ENCODE measurements at places on chromosomes 13 and 19. TPM values are rescaled to one million over a fixed set of nuclear protein-coding genes. Genes with fewer than 3 reads are reported as not detected.

DNA sequence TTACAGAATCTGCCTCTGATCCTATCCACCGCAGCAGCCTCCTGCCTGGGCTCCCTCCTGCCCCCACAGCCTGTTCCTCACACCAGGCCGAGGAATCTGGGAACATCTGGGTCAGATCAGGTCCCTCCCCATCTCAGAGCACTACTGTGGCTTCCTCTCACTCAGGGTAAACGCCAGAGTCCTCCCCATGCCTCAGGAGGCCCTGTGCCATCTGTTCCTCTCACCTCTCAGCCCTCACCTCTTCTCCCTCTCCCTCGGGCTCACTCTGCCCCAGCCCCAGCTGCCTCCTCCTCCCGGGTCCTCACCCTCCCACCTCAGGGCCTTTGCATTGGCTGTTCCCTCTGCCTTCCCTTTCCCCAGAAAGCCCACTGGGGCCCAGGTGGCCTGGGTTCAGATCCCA, 18.2 kb downstream of the FCGBP start:
- no peak for DNase-seq

FPR1 gene
- total RNA-seq: not detected

GRCh38 chr19:1311543-1312091, 25.9 kb downstream of the EFNA2 start:
- no peak for DNase-seq

DNA sequence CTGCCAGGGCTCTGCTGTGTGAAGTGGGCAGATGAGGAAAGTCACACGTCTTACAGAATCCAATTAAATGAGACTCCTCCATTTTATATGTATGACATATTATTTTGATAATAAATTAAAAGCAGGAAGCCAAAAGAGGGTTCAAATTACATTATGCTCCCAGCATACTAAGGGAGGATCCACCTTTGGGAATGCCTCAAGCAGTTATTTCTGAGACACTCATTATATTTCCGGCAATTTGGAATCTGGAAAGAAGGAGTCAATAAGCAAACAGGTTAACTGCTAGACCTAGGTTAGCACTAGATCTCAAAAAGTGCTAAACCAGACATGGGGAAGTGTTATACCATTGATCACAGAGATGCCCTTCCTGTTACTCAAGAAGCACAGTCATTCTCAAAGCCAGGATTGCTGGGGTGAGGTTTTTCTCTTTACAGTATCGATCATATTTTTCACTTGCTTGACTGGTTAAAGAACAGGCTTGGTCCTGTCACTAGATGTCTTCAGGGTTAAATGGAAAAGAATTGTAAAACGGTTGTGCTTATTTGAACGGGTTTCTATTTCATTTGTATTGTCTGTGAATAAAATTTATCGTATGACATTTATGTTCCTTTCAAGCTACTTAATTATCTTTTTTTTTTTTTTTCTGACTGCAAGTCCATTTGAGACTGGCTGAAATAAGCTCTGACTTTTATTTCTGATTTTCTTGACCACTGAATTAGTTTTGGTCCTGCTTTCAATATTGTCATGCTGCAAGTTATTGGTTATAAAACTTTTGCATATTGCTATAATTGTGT, 523.2 kb downstream of the KLF12 start:
- DNase-seq: no peak

KCNC3 gene
- under 0.01 TPM for total RNA-seq

C1QTNF9B gene
- 0.83 TPM for total RNA-seq

- no peak for DNase-seq
These were observed 142.3 kb downstream of the RNF17 start for GRCh38 chr13:24906268-24906667.

FRY gene
- 18.3 TPM for total RNA-seq

DNA sequence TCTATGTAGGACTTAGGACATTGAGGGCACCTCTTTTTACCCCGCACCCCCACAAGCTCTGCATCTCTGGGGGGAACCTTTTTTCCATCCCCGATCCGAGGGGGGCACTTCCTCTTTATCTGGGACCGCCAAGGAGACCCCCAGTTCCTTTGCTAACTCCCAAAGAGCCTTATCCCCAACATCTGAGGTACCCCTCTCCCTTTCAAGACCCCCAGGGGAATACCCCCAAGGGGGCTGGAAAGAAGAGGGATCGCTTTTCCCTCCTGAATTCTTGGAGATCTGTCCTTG, 1.1 kb downstream of the TNFSF9 start:
- no peak for DNase-seq

KIRREL2 gene
- total RNA-seq: under 0.01 TPM

- peak; percentile 51 for DNase-seq
These were observed 178.2 kb downstream of the NDFIP2 start for GRCh38 chr13:79659121-79659521.

- peak; percentile 30 for DNase-seq
These were observed 9.4 kb downstream of the SIRT6 start for GRCh38 chr19:4172861-4173473.

- no peak for DNase-seq
These were observed 59.3 kb downstream of the URI1 start for GRCh38 chr19:30001301-30001700.

- DNase-seq: peak; percentile 28
These were observed 575.8 kb upstream of the KLF12 start for GRCh38 chr13:74710006-74710405.

PCCA gene
- 52.1 TPM for total RNA-seq

DNA sequence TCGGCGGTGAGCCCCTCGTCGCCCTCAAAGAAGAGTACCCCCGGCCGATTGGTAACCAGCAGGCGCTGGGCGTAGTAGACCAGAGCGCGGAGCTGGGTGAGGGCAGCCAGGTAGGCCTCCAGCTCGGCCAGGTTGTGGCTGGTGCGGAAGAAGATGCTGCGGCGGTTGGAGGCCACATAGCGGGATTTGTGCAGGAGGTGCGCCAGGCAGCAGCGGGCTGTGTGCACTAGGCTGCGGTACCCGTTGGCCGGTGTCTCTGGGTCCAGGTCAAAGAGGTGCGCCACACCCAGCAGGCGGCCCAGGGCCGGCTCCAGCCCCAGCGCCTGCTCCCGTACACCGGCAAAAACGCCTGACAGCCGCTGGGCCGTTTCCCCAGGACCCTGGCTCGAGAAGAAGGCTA, 16.8 kb downstream of the LIPE start:
- no peak for DNase-seq

GRCh38 chr13:23558675-23559536, 11.3 kb upstream of the TNFRSF19 start:
- peak; percentile 92 for DNase-seq

DNA sequence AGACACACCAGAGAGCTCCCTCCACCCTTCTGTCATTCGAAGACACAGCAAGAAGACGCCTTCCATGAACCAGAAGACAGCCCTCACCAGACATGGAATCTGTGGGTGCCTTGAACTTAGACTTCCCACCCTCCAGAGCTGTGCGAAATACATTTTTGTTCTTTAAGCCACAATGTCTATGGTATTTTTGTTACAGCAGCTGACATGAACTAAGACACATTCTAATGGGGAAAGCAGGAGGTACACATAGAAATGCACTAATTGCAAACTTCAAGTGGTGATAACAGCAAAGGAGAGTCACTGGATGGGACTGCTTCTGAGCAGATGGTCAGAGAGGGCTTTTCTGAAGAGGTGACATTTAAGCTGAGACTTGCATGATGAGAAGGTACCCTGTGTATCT, 16.2 kb downstream of the OR7C2 start:
- no peak for DNase-seq

DNA sequence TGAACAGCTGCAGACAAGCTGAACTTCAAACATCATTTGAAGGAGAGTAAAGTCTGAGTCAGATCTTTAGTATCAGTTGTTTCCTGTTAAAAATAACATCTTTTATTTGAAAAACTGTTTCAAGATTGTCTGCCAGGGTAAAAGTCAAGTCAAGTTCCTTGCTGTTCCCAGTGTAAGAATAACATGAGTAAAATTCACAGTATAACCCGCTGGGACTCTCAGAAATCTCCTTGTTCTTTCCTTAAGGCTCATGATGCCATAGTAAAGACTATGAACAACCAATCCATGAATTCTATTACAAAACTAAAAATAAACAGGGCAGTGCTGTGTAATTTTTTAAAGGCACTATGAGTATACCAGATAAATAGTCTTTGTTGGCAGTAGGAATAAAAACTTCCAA, 112.9 kb downstream of the IRS2 start:
- peak; percentile 15 for DNase-seq

TMEM145 gene
- 0.83 TPM for total RNA-seq

LIM2 gene
- total RNA-seq: not detected

CGB3 gene
- not detected for total RNA-seq

- peak; percentile 12 for DNase-seq
These were observed 19.7 kb downstream of the ZNF536 start for GRCh38 chr19:30391554-30392551.

DNA sequence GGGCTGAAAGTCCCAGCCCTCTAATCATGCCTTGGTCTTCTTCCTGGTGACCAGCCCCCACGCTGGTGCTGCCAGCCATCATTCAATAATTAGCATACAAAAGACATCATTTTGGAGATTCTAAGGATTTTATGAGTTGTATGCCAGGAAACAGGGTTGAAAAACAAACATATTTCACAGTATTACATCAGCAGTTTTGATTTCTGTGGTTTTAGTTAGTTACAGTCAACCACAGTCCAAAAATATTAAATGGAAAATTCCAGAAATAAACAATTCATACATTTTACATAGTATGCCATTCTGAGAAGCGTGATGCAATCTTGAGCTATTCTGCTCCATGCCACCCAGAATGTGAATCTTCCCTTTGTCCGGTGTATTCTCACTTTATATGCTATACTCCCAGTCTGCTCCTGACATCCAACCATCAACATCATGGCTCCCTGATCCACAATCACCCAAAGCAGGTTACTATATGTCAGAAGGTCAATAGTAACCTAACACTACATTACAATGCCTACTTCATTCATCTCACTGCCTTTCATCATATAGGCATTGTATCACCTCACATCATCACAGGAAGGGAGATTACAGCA, 49.2 kb downstream of the STOML3 start:
- peak; percentile 58 for DNase-seq

CPB2 gene
- not detected for total RNA-seq

- DNase-seq: no peak
These were observed 70.2 kb downstream of the SOX1 start for GRCh38 chr13:112137144-112137543.

DNA sequence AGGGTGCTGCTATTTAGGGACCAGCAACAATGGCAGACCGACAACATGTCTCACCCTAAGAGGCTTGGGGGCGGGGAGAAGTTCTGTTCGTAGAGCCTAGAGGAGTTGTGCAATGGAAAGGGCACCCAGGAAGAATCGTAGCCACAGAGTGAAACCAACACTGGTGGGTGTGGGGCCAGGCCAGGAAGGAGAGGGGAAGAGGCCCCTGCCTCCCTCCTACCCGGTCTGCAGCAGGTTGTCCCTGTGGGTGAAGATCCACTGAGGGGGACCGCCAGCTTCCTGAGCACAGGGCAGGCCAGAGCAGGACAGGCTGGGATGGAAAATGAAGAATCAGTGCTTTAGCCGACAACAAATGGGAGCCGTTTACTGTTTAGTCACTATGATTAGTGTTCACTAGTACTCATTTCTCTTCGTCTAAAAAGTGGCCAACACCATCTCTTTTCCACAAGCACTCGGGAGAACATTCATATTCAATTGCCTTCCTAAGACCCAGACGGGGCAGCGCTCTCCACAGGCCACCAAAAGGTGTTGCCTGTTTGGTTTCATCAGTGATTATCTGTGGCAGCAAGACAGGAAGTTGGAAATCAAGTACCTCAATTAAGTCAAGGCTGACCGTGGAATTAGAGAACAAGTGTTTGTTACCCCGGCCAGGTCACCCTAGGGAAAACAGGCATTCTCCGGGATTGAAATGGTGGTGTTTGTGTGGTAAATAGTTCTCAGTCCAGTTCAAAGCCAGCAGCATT, 1.1 kb upstream of the ATP11A start:
- peak; percentile 4 for DNase-seq

GRCh38 chr19:940591-941291, 14.9 kb downstream of the ARID3A start:
- DNase-seq: peak; percentile 65

DNA sequence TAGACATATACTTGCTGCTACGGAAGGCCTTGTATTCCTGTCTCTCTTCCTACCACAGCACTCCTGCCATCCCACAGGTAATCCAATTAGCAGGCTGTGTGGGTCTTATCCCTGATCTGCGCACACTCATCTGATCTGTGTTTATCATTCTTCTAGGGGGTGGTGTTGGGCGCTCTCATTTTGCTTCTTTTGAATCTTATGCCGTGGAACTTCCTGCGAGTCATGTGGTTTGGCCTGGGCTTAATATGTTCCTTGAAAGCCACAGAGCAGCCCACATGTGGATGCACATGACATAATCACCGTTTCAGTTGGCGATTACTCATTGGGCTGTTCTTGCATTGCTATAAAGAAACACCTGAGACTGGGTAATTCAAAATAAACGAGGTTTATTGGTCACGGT, 7.5 kb downstream of the RASA3 start:
- peak; percentile 72 for DNase-seq

FSD1 gene
- 8.7 TPM for total RNA-seq

DNA sequence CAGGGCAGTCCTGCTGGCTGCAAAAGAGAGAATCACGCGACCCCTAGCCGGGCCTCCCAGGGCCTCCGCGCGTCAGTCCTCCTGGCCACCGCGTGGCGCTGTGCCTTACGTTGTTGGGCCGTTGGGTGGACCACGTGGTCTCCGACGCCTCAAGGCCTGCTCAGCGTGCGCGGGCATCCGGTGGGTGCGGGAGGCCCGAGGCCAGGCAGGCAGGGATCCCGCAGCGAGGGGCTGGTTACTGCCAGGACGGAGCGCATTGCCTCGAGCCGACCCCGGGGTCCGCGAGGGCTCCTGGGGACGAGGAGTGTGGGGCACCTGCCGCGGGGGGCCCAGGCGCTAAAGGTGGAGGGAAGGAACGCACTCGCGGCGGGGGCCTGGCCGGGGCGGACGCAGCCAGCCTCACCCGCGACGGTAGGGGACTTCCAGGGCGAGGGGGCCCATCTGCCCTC, at the start of gene TDRD12:
Gene TDRD12, plus strand, starts transcription at position 157 of the 449 bp plus-strand sequence. CDS start 306 bp downstream, outside the sequence.
- no peak for DNase-seq

- DNase-seq: peak; percentile 93
These were observed at the start of gene ZNF112 for GRCh38 chr19:44356383-44357111. TSS of gene ZNF112 (minus strand) at chr19:44356680. CDS start at chr19:44340539, 16,141 bp downstream.

CLEC4G gene
- total RNA-seq: not detected

DNA sequence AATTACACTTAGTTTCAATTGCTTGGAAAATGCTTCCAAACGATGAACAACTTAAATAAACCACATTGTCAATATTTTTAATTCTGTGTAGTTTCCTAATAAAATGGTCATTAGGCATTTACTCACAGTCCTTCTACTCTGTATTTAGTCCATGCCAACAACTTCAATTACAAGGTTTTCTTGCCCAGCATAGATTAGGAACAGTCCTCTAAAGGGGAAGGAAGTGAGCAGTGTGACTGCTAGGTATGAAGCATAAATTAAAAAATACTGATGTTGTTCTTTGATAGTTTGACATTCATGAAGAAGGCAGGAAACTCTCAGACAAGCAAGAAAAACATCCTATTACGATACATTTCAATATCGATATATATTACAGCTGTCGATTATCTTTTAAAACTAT, 716.0 kb upstream of the PCDH9 start:
- no peak for DNase-seq
